ENCODE measurements at places on chromosomes 2 and 18.

GRCh38 chr18:23838233-23838632 is 149.0 kb downstream of the LAMA3 start:
- no peak for DNase-seq

- no peak for DNase-seq
These were observed 332.0 kb downstream of the SLC4A3 start for GRCh38 chr2:219959471-219959870.

GRCh38 chr2:9273486-9274130 is 67.0 kb downstream of the ASAP2 start:
- DNase-seq = no peak

DNA sequence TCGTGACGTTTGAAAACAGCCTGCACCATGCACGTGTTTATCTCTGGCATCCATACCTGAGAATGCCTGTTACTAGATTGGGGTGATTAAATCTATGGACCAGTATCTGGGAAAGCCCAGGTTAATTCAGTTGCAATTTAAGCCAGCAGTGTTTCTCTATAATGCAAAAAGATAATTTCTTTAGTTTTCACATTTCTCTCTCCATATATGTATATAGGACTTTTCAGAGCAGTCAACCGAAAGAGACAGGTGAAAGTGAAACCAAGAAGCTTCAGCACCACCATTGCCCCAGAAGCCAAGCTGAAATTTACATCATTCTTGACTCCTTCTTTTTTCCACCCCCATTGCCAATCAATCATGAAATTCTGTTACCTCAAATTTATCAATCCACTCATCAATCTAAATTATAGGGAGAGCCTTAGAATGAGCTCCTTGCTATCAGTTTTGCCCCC is 2.7 kb upstream of the LRP2 start:
- no peak for DNase-seq

DNA sequence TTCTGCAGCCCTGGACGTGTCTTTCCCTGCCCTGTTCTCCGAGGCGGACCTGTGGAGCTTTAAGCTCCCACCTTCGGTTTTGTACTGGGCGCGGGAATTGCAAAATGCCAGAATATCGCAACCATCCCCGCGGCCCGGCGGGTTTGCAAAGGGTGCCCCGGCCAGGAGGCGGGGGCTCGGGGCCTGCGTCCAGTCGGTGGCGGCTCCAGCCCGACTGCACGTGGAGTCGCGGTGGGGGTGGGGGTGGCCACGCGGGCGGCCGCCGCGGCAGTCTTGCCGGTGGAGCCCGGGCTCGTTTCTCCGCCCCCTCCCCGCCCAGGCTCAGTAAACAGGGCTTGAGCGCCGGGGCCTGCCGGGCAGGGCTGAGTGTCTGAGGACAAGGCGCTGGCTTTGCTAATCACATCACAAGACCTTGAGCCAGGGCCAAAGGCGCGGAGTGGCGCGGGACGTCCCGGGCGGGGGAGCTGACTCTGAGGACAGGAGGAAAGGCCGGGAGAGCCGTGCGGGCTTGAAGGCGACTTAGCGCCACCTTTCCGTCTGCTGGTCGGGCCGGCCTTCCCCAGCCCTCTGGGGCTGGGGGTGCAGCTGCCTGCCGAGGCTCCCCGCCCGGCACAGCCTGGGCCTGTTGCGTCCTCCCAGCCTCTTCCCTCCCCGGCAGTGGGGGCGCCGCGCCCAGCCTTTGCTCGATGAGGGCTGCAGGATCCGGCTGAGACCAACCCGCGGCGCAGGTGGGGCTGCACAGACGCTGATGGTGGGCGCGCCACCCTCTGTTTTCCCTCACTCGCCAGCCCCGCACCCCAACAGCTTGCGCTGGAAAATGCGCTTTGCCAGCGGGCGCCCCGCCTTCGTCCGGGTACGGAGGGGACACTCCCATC is 786 bp upstream of the ZFP36L2 start:
- DNase-seq = peak; percentile 63

GRCh38 chr2:120535081-120535480 is 189.1 kb downstream of the INHBB start:
- DNase-seq = no peak

DNA sequence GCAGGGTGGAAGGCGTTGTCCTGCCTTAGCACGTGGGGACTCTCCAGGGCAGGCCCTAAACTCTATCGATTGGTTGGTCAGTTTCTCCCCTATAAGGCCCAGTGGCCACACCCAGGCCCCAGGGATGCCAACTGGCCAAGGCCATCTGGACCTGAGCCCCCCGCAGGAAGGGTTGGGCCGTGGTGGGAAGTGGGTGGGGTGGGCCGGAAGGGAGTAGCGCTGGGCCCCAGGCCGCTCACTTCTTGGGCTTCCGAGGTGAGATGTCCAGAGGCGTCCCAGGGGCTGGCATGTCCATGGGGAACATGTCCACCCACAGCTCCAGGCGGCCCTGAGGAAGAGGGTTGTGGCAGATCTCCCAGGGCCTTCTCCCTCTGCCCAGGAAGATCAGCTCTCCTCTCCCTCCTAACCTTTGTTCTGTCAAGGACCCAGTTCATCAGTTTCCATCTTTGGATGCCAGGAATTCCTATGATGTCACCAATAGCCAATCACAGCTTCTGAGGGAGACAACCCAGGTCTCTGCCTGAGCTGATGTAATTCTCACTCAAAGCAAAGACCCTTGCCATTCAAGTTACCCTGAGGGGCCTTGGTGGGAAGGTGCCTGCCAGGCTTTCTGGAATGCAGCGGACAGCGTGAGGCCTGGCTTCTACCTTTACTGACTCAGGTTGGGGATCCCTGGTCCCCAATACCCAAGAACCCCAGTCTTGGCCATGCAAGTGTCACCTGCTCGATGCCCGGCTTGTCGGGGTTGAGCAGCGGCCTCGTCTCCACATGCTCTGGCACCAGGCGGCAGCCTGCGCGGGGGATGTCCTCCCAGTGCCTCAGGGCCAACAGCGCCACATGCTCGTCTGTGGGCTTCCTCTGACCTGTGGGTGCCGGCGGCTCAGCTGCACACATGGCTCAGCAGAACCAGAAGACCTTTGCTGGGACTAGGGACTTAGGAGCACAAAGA is 14.4 kb downstream of the OTOF start:
- DNase-seq = no peak

DNA sequence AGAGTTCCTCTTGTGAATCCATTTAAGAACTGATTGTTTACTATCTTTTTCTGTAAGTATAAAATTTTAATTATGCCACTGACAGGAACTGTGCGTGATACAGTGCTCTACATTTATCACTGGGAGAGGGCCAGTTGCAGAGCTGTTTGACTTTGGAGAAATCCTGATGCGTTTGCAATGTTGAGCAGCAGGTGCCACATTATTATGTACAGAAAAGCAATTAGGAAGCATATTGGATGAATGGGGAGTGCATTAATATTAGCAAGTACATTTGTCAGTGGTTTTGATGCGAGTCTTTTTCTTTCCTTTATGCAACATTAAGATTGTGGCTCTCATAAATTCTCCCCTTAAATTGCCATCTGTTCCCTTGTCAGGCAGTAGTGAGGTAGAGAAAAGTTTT is 302.3 kb upstream of the FANCL start:
- no peak for DNase-seq

DNA sequence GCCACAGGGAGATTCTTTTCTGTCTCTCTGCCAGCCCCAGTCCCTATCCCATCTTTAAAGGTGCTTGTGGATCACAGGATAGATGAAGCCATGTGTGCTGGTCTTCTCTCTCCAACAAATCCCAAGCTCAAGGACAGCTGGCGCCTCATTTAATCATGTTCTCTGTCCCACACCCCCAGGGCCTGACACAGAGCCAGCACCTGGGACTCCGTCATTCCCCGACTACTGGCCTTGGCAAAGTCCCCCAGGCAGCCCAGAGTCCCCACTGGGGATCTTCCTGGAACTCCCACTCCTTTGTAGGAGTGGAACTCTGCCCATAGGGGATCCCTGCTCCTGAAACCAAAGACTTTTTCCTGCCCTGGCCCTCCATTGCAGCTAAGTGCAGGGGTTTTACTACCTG is 60.8 kb downstream of the MTHFD2 start:
- DNase-seq = no peak

- no peak for DNase-seq
These were observed 26.2 kb downstream of the CYP27C1 start for GRCh38 chr2:127193967-127194280.

DNA sequence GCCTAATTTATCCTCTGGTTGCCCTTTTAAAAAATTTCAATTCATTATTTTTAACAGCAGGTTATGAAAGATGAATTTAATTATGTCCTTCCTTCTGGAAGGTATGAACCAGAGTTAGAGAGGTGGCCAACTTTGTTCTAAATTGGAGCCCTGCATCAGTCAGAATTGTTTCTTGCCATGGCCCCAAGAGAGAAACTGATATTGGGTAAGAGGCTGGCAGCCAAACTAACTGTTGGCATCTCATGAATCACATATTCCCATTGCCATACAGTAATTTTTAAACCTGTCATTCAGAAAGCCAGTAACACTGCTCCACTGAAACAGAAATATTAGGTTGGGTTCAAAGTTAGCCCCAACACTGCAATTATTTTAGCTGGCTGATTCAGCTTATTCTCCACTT is 67.4 kb downstream of the SMAD2 start:
- no peak for DNase-seq

DNA sequence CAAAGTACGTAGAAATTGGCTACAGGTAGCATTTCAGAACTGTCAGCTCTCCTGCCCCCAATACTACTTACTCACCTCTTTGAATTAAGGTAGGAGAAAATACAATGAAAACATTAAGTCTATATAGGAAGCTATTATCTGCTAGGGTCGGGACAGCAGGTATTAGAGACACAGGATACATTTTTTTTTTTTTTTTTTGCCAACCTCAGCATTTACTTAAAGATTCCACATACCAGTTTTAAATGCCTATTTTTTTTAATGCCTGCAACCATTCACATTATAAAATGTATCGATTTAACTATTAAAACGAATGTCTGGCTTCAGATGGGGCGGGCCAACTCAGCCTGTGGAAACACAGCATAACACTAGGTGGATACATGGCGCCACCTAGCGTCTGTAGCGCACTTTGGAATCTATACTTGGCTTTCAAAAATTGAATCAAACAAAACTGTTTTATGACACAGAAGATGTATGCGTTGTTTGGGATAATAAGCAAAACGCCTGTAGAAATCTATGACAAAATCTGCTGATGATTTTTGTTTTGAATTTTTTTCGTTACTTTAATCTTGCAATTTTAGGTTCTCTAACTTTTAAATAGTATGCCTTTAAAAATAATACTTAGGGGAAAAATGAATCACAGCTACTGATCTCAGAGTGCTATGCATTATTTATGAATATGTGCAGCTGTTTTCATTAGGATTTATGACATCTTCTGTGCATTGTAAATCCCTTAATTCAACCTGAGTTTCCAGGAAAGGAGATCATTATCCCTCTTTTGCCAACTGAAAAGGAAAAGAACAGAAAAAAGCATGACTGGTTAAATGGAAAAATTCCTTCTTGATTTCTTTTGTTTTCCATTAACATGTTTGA is 261.0 kb downstream of the NYAP2 start:
- DNase-seq = peak; percentile 69

- no peak for DNase-seq
These were observed 403.9 kb upstream of the TNP1 start for GRCh38 chr2:217263756-217264155.

- DNase-seq = no peak
These were observed 74.4 kb downstream of the TMEM18 start for GRCh38 chr2:602571-603359.

DNA sequence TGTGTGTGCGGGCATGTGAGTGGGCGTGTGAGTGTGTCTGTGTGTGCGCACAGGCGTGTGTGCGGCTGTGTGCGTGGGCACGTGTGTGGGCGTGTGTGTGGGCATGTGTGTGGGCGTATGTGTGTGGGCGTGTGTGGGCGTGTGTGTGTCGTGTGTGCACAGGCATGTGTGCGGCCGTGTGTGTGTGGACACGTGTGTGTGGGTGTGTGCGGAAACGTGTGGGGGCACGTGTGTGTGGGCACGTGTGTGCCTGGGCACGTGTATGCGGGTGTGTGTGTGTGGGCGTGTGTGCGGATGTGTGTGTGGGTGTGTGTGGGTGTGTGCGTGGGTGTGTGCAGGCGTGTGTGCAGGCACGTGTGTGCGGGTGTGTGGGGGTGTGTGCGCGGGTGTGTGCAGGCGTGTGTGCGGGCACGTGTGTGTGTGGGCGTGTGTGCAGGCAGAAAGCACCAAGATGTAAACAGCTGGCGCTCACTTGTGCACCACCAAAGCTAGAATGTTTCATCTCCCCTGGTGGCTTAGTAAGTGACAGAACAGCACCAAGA is 31.2 kb upstream of the ALKAL2 start:
- DNase-seq = no peak

GRCh38 chr2:44233450-44234128 is 41.7 kb upstream of the SLC3A1 start:
- no peak for DNase-seq

DNA sequence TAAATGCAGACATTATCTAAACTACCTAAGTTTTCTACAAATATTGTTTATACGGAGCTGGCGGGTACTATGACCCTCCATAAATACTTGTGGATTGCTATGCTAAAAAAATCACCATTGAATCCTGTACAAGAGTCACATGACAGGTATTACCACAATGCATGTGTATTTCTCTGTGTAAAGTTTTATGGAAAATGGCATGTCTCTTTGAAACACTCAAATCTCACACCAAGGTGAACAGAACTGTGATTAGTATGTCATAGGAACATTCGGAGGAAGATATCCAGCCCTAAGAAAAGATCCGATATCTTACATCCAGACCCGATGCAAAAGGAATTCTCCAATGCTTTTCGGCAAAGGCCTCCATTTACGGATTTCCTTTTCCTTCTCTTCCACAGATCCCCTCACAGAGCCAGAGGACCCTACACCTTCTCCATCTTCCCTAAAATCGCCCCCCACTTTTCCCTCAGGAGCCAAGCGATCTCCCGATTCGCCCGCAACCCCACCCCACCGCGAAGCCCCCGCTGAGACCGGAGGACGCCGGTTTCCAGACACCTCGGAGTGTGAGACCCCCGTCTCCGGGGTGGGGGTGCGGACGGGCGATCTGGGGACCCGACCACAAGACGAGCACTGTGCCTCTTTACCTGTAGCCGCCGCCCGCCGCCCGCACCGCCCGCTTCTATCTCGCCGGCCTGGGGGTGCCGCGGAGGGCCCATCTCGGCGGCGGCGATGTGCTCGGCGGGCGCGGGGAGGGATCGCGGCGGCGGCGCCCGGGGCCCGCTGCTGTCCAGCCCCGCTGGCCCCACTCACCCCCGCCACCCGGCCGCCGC is 1.2 kb downstream of the SAP130 start:
- DNase-seq = no peak

DNA sequence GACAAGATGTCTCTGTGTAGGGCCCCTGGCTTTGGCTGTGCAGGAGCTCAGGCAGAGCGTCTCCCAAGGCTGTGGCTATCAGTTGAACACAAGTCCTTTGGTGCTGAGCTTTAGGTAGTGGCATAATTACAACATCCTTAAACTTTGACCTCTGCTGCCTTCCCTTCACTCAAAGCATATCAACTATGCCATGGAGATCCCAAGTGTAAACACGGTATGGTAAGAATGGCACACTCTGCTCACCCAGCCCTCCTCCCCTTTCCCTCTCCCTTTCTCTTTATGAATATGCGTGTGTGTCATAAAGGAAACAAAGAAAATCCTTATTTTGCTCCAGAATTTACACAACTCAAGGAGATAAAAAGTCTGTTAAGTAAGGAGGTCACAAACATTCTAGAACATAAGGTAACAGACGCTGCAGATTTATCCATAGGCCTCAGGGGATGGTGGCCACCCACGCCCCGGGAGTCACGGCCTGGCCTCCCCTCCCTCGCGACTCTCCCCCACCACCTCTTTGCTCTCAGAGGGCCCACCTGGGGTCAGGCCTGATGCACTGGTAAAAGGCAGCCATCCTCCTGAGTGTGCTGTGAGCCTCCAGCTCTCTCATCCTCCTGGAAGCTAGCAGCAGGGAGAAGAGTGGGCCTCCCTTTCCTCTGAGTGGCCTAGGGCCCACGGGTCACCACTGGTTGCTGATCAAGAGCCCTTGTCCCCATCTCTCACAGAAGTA is 67.3 kb downstream of the CRACDL start:
- DNase-seq = no peak

- DNase-seq = no peak
These were observed 126.8 kb downstream of the GLI2 start for GRCh38 chr2:120862201-120863060.
